T-helper 9 cell (primary cell): ENCODE measurements at places on chromosomes 5 and 9.

DNA sequence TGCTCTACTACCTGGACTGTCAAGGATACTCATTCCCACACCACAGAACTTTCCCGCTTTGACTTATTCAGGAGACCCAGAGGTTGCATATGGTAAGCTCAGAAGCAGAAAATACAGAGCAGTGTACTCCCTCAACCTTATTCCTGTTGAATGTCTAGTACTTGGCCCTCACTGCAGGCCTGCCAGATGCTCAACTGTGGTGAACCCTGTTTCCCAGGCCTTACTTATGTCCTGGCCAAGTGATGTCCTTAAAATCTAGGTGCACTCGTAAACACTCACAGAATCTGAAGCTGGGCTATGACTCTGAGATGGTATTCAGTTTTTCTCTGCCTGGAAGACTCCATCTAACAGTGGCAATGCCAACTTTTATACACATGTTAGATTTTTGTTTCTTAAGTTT, 21.0 kb downstream of the DIAPH1 start:
- DNase-seq: no peak

GRCh38 chr9:113940077-113940476, 64.0 kb downstream of the ZNF618 start:
- no peak for DNase-seq

DNA sequence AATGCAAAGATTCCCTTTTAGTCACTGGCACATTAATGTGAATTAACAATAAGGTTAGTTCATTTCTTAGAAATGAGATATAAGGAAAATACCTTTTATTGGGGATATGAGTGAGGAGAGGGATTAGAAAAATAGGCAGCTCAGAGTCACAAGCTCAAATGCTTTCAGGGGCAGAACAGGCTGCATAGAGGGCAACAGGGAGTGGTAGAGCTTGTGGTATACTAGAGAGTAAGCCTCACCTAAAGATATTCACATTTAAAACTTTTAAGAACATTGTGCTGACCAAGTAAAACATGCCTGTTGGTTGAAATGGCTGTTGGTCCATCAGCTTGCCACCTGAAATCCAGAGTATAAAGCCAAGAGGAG, 34.7 kb downstream of the ZNF474 start:
- DNase-seq: no peak

- DNase-seq: no peak
Observed at GRCh38 chr5:31573494-31574142, 41.5 kb downstream of the C5orf22 start.

GRCh38 chr5:96901384-96901783, 25.1 kb downstream of the ERAP2 start:
- DNase-seq: no peak

- no peak for DNase-seq
Observed at GRCh38 chr5:58925627-58926540, 343.0 kb downstream of the RAB3C start.

DNA sequence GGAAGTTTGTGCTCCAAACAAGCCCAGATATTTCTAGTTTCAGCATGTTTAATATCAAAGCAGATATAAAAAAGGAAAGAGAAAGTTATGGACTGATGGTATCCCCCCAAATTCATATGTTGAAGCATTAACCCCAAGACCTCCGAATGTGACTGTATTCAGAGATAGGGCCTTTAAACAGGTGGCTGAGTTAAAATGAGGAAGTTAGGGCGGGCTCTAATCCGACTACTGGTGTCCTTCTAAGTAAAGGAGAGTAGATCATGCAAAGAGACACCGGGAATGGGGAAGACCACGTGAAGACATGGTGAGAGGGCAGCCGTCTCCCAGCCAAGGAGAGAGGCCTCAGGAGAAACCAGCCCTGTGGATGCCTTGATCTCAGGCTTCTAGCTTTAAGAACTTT, 324.1 kb upstream of the KIF2A start:
- DNase-seq: no peak

DNA sequence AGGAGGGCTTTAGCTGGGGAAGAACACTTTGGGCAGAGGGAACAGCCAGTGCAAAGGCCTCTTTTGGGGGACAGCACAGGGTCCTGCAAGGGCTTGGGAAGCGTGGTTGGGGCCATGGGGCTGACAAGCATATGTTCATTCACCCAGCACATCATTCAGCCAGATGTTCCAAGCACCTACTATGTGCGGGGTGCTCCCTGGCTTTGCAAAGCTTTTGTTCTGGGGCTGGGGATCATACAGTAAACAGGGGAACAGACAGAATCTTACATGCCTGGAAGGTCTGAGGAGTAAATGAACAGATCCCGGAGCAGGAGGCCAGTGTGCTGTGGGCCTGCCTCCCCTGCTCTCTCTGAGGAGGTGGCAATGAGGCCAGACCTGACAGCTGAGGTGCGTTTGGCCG, 16.7 kb downstream of the PSD2 start:
- no peak for DNase-seq

DNA sequence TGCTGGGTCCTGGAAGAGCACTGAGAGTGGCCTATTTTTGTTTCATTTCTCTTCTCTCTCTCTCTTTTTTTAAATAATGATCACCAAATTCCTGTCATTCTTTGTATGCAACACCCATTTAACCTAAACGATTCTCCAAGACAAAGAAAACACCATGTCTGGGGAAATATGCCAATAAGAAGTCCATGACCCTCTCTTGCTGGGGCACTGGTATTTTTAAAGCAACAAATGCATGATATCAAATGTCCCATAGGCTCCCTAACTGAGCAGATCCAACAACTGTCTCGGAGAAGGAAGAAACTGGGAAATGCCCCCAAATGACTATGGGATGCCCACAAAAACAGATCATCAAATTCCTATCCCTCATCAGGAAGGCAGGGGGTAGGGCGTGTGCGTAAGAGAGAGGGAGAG, 567.4 kb downstream of the CCDC171 start:
- no peak for DNase-seq

GRCh38 chr9:23659346-23660006, 166.6 kb downstream of the ELAVL2 start:
- DNase-seq: no peak

- no peak for DNase-seq
Observed at GRCh38 chr5:101608322-101608721, 687.8 kb downstream of the SLCO4C1 start.

DNA sequence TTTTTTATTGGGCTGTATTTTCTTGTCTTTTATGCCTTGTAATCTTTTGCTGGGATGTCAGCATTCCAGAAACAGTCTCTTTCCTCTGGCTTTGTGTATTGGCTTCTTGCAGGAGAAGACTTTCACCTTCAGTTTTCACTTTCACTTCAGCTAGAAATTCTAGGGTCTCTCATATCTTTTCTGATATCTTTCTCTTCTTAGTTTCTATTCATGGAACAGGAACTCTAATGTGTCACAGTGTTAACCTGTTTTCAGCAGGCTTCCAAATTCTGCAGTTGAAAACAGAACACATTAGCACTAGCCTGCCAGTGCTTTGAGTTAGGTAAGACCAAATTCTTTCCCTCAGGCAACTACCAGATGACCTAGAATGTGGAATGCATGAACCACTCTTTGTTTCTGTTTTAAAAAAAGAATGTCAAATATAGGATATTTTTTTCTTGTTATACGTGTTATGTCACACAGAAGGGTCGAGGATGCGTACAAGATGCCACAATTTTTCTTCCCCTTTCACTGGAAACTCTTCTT, 164.7 kb downstream of the TUSC1 start:
- no peak for DNase-seq

- DNase-seq: no peak
Observed at GRCh38 chr5:143509758-143510221, 106.3 kb upstream of the NR3C1 start.

DNA sequence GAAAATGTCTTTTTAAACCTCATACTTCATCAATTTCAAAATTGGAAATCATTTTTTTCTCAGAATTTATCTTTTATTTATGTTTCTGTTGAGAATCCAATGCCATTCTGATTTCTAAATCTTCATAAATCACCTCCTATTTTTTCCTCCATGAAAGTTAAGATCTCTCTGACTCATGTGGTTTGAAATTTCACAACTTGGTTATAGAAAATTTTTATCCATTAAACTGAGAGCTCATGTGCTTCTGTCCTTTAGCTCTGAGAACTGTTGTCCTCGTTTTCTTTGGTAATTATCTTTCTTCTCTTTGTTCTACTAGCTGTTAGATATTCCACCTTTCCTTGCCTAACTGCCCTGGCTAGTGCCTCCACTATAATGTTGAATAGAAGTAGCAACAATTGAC, 1.5 kb upstream of the RNF180 start:
- DNase-seq: no peak

DNA sequence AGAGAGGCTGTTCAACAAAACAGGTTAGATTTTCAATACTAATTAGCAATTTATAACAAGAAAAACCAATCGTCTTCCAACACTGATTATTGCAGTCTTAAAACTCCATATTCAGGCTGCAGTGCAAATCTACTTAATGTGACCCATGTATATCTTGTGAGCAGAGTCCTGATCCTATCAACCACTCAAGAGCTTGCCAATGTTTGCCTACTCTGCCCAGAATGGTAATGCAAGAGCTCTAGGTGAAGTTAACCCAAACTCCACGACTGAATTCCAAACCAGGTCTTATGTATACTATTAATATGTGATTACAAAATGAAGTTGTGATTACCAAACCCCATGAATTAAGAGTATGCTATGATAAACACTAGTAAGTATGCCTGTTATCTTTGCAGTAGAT, 17.1 kb downstream of the EFNA5 start:
- DNase-seq: no peak

GRCh38 chr5:157212307-157212706, 31.7 kb downstream of the ITK start:
- no peak for DNase-seq

DNA sequence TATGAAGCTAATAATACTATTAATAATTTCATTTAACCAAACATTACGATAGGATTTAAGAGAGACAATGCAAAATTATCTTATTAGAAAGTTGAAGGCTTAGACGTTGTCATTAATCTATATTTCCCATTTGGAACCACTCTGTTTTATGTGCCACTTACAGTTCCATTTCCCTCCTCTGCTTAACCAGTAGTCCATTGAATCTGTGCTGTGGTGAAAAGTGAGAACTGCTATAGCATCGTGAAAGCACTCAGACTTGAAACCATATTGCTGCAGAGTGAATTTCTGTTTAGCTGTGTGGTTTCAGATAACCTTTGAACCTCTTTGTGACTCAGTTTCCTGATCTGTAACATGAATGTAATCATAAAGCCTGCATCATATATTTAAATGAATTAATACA, 2304.5 kb downstream of the MAT2B start:
- no peak for DNase-seq

DNA sequence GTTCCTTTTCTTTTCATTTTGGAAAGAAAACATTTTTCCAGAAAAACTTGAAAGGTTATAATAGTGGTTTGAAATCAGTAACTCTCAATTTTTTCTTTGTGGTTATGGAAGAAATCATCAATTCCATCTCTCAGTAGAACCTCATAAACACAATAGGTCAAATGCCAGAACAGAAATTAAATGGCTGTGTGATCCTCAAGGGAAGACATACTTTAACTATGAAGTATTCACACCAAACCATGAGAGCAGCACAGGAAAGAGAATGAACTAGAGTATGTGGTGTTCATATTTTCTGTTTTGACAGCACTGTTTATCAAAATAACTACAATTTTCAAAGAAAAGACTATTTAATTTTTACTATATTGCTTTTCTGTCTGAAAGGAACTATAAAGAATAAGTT, 29.7 kb upstream of the EFNA5 start:
- no peak for DNase-seq

- no peak for DNase-seq
Observed at GRCh38 chr9:26264709-26265601, 586.7 kb upstream of the TUSC1 start.

DNA sequence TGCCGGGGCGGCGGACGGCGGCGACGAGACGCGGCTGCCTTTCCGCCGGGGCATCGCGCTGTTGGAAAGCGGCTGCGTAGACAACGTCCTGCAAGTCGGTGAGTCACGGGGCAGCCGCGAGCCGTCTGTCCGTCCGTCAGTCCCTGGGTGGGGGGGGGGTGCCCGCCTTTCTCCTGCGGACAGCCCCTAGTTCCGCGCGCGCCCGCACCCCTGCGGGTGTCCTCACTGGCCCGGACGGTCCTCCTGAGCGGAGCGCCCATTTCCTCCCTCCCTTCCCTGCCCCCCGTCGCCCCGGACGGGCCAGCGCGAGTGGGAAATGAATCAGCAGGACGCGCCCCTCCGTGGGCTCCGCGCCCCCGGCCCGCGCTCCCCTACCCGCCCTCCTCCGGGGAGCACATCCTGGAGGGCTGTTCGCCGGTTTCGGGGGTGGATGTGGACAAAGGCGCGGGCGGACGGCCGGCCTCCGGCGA, 828 bp downstream of the ZSWIM6 start:
- peak; percentile 28 for DNase-seq

GRCh38 chr9:138013836-138014562, 136.4 kb downstream of the CACNA1B start:
- DNase-seq: no peak

- DNase-seq: no peak
Observed at GRCh38 chr5:141547488-141547887, 58.6 kb downstream of the PCDHGC5 start.

DNA sequence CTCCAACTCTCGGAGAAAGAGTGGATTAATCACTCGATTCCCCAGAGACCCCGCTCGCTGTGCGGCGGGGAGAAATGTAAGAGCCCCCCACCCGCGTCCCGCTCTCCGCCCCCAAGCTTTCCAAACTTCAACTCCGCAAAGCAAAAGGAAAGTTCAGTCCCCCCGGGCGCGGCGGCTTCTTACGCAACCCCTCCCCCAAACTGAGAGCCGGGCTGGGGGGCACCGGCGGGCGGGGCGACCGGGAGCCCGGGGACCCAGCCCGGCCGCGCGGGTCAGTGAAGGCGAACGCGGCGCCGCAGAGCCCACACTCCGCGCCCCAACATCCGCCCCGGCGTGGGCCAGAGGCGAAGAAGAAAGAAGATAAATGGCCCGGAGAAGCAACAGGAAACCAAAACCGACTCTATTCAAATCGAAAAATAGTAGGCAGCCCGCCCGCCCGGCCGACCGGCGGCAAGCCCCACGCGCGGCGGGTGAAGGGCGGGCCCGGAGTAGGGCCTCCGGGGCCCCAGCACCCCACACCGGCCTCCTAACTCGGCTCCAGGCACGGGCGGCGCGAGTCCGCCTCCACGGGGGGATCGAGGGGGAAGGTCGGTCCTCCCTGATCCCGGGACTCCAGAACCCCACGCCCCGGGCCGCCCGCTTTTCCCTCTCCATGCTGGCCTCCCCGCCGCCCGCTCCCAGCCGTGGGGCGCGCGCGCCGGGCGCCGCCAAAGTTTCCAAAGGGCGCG, 720 bp downstream of the NOTCH1 start:
- DNase-seq: peak; percentile 42

GRCh38 chr9:70639853-70640814, 225.7 kb upstream of the KLF9 start:
- DNase-seq: no peak
